Stimulated activated CD8-positive, alpha-beta memory T cell treated with anti-CD3 and anti-CD28 coated beads, Interleukin-4, amount 100 ng/mL, for 48 hours (primary cell): ENCODE measurements at places on chromosomes 6 and 20.
A peak's percentile ranks its signal among the peaks of the same experiment; 100 is the strongest.

DNA sequence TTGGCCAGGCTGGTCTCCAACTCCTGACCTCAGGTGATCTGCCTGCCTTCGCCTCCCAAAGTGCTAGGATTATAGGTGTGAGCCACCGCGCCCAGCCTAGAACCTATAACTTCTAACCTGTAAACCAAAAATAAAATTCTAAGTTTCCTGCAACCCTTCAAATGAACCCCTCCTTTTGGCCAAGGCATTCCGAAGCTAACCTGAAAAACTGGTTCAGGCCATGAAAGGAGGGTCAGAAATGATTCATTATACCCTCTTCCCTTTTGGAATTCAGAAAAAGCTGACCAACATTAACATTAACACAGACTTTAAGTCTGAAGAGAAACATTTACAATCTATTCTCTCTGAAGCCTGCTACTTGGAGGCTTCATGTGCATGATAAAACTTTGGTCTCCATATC, 165.1 kb downstream of the TINAG start:
- no peak for DNase-seq

GRCh38 chr6:111837007-111837406, 36.2 kb downstream of the FYN start:
- DNase-seq: no peak

GRCh38 chr6:133892813-133893691, 4.1 kb downstream of the TCF21 start:
- DNase-seq: no peak

- DNase-seq: no peak
Measured at GRCh38 chr20:63174309-63175037, 41.5 kb downstream of the YTHDF1 start.

DNA sequence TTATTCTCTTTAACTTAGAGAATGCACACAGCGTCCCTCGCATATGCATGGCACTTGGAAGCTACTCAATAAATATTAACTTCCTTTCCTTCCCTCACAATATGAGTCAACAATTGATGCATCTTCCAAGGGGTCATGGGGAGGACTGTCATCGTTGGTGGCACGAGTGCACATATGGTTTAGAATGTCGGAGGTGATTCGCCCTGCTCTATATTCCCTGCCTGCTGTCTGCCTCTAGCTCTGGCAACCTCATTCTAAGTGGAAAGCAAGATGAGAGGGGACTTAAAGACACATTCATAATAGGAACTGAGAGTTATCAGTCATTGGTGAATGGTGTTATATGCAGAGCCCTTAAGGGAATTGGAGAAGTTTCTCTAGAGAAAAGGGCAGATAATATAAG, 44.6 kb downstream of the MAK start:
- no peak for DNase-seq

DNA sequence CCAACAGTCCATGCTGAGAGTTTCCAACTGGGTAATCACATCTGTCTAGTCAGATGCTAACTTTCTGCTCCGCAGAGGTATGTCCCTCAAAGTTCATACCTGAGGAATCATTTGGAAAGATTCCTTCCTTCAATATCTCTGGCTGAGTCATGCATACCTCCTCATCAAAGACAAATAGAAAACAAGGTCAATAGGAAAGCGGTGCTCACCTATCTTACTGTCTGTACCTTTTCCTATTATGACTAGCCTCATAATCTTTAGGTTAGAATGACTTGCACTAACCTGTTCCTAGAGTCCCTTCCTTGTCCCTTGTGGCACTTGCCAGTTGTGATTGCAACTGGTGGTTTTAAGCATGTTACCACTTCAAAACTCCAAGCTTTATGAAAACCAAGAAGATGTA, 78.2 kb upstream of the PTPRK start:
- DNase-seq: no peak

- no peak for DNase-seq
Measured at GRCh38 chr20:12375967-12376366, 458.3 kb downstream of the BTBD3 start.

DNA sequence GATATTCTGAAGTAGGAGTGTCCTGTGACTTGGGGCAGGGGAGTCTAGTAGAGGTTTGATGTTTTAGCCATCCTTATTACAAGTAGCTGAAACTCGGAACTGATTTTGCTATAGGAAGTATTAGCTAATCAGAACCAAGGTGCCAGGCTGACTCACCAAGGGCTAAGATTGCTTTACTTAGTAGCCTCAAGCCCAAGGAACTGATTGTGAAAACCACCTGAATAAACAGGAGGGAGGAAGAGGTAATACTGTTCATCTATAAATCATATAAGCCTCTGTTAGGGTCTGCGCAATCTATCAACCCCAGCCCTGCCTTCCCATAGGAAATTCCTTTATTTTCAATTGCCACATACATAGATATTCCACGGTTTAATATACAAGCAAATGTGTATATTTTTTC, 54.4 kb downstream of the GNAS start:
- DNase-seq: no peak

- DNase-seq: peak; percentile 38
Measured at GRCh38 chr20:13231031-13231752, 10.1 kb downstream of the ISM1 start.

DNA sequence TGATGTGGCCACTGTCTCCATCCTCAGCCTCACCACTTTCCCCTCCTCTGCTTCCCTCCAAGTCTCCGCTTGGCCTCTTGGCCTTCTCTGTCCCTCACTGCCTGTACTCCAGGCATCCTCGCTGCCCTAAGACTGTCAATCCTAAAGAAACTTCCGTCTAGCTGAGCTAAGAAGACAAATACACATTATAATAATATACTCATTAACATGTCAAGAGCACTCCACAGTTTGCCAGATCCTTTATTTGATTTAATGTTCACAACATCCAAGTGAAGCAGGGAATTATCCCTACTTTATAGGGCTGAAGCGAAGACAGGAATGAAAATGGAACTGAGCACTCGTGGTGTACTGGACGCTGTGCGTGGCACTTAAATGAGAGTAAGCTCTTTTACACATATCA, 72.4 kb upstream of the SLC22A23 start:
- no peak for DNase-seq

DNA sequence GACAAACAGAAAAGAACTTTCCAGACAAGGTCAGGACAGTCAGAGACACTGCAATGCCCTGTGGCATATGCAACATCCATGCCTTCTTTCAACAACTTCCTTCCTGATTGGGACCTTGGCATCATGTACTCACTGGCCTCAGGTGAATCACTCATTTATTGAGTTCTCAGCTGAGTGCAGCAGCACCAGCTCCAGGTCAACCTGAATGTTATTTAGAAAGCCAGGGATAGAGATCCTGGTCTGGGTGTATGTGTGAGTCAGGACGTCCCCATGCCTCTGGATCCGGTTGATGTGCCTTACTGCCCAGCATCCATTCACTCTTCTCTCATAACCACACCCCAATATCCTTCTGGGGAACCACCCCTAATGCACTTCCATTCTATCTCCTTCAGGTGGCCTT, 54.4 kb downstream of the SNRNP48 start:
- no peak for DNase-seq

GRCh38 chr20:52379723-52380336, 188.3 kb upstream of the ZFP64 start:
- DNase-seq: peak; percentile 55

GRCh38 chr6:106556368-106556960, 72.8 kb downstream of the RTN4IP1 start:
- DNase-seq: no peak

GRCh38 chr20:21437816-21438215, 40.5 kb upstream of the NKX2-4 start:
- no peak for DNase-seq

GRCh38 chr6:168887621-168888020, 366.0 kb downstream of the THBS2 start:
- DNase-seq: no peak

- DNase-seq: no peak
Measured at GRCh38 chr6:2600363-2600762, 150.4 kb downstream of the MYLK4 start.

GRCh38 chr6:17867880-17868279, 119.6 kb downstream of the KIF13A start:
- DNase-seq: no peak

- DNase-seq: no peak
Measured at GRCh38 chr6:137133122-137133521, 40.3 kb downstream of the IL22RA2 start.

- DNase-seq: no peak
Measured at GRCh38 chr6:42624601-42625000, 60.8 kb downstream of the UBR2 start.

GRCh38 chr6:95128439-95128838, 448.9 kb upstream of the MANEA start:
- DNase-seq: no peak

- DNase-seq: no peak
Measured at GRCh38 chr6:80186082-80186481, 79.6 kb downstream of the BCKDHB start.

GRCh38 chr6:34062156-34062555, 83.7 kb downstream of the GRM4 start:
- DNase-seq: no peak

DNA sequence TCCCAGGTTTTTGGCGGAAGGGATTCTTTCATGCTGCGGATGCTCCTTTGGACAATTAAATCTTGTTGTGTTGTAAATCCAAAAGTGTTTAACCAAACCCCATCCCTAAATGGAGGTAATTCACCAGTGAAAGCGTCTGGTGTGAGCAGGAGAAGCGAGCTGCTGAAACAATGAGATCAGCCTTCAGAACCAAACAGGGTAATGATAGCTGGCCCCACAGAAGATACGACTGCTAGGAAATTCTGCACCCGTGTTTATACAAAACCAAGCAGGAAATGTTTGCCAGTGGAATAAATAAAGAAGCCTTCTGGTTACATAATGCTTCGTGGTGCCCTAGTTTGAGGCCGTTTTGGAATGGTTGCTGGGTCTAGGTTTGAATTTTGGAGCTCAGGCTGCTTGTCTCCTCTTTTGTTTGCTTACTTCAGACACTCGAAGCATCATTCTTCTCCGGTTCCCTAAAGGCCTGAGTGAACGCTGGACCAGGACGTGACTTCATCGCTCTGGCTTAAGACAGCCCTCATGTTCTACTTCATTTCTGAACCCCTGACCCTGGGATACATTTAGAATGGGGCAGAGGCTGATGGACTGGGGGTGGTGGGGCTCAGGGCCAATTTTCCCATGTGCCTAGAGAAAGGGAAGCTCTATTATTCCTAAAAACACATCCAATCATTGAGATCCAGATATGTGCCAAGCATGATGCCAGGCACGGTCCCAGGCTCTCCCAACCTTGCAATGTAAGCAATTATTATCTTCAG, 61.6 kb upstream of the JAG1 start:
- no peak for DNase-seq

DNA sequence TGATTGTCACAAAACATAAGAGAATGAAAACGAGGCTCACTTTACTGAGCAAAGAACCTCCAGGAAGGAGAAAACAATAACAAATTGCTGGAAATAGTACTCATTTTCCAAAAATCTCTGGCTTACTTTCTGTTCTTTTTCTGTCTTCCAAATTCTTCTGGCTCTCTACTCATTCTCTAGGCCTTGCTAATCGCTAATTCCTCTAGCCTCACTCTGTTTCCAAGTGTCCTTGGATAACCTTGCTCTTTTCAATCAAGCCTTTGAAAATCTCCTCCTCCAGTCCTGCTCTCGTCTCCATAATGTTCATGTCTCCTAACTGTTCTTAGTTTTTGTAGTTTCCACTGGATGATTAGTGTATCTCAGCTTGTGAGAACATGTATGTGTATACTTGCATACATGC, 96.2 kb upstream of the MAP7 start:
- no peak for DNase-seq

DNA sequence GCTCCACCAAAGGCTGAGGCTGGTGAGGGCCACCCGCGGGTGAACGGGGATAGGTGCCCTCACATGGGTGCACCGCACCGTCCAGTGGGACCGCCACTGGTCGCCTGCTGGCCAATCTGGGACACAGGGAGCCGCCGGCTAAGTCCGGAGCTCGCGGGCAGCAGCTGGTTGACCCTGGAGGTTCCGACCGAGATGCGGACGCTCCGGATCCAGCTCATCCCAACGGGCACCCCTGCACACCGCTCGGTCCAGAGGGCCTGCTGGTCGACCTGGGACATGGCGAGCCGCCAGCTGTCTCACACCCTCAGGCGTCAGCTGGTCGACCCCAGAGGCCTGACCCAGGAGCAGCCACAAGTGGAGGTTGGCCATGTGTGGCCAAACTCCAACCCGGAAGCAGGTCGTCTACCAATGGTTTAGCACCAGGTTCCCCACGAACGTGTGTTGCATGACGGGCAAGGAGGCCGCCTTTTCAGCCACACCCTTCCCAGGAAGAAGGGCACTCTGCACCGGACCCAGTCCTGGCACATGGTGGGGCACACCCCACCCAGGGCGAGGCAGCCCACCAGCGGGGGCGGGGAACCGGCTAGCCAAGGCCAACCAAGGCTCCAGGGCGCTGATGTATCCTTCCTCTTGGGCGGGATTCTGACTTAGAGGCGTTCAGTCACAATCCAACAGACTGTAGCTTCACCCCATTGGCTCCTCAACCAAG, 746.0 kb upstream of the DEFB115 start:
- DNase-seq: no peak

DNA sequence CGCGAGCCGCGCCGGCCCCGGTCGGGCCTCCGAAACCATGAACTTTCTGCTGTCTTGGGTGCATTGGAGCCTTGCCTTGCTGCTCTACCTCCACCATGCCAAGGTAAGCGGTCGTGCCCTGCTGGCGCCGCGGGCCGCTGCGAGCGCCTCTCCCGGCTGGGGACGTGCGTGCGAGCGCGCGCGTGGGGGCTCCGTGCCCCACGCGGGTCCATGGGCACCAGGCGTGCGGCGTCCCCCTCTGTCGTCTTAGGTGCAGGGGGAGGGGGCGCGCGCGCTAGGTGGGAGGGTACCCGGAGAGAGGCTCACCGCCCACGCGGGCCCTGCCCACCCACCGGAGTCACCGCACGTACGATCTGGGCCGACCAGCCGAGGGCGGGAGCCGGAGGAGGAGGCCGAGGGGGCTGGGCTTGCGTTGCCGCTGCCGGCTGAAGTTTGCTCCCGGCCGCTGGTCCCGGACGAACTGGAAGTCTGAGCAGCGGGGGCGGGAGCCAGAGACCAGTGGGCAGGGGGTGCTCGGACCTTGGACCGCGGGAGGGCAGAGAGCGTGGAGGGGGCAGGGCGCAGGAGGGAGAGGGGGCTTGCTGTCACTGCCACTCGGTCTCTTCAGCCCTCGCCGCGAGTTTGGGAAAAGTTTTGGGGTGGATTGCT, 1.3 kb downstream of the VEGFA start:
- peak; percentile 77 for DNase-seq

DNA sequence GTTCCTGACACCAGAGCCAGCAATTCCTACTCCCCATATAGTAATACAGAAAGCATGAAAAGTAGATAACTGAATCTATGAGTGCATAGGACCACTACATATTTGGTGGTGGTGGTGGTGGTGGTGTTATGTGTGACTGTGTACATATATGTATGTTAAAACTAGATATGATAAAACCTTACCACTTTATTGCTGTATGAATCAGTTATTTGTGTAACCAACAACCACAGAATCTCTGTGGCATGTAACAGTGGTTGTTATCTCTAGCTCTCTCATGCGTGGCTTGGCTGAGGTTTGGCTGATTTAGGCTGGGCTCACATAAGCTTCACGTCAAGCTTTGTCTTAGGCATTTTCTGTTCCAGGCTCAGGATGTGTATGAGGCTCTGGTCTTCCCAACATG, 55.7 kb downstream of the PLCB1 start:
- no peak for DNase-seq

GRCh38 chr6:37731888-37732287, 34.2 kb upstream of the MDGA1 start:
- peak; percentile 76 for DNase-seq

- DNase-seq: peak; percentile 29
Measured at GRCh38 chr6:99602520-99603420, 3.9 kb upstream of the PRDM13 start.

- no peak for DNase-seq
Measured at GRCh38 chr6:11163932-11164331, 52.4 kb upstream of the ERVFRD-1 start.
